ENCODE measurements at places on chromosomes 2 and 18. TPM values are rescaled to one million over a fixed set of nuclear protein-coding genes. Genes with fewer than 3 reads are reported as not detected.

RBM44 gene
- 0.23 TPM for total RNA-seq

DNAH6 gene
- 14.0 TPM for total RNA-seq

- no peaks in the 10 kb centered on the region for H3K36me3 ChIP-seq
- no peak overlapping the region for H3K4me3 ChIP-seq
- H3K4me1 ChIP-seq: no peaks in the 10 kb centered on the region
- H3K27me3 ChIP-seq: no peaks in the 10 kb centered on the region
Measured at GRCh38 chr2:111667001-111667400, 217.0 kb downstream of the ANAPC1 start.

DNA sequence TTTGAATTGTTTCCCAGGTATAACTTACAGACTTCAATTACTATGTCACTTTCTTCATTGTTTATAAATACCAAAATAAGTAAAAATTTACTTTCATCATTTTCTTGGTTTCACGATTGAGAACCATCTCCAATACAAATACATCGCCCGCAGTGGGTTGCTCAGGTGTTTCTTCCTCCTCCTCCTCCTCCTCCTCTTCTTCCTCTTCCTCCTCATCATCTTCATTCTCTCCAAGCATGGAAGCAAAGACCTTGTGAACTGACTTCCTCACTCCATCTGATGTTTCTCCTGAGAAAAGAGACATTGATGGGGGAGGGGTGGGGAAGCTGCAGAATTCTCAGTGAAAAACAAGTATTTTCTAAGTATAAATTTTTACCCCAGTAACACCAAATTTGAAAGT, 6.6 kb downstream of the GTF3C3 start:
- H3K27ac ChIP-seq: no peak overlapping the region
- H3K4me1 ChIP-seq: no peaks in the 10 kb centered on the region
- no peak overlapping the region for H3K4me3 ChIP-seq
- H3K36me3 ChIP-seq: no peaks in the 10 kb centered on the region
- H3K27me3 ChIP-seq: no peaks in the 10 kb centered on the region

DNA sequence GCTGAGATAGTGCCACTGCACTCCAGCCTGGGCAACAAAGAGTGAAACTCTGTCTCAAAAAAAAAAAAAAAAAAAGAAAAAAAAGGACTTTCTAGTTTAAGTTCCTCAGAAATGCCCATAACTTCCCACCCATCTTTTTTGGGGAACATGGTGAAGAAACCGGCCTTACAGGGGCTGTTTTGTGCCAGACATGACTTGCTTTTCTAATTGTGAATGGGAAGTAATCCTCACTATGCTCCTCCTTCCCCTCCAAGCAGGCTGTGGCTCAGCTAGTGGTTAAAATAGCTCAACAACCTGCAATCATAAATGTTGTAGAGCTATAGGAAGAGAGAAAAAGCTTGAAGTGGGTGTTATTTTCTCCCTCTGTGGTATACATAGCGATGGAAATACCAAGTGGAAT, 34.1 kb upstream of the OLA1 start:
- no peak for DNase-seq
- no peaks in the 10 kb centered on the region for H3K36me3 ChIP-seq
- no peaks in the 10 kb centered on the region for H3K4me1 ChIP-seq

DNA sequence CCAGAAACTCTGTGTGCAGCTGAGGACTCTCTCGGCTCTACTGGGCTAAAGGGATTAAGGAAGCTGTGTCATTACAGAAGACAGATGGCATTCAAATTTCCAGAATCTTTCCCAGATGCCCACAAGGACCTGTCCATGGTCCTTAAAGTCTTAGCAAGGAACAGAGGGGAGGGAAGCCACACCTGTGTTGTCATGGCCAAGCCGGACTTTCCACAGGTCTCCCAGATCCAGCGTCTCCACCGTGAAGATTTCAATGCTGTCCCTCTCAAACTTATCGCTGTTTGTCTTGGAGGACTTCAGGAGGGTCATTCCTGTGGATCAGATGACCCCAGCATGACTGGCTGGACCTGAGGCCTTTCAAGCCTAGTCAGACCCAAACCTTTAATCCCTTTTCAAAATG, 114.5 kb downstream of the LOXHD1 start:
- no peaks in the 10 kb centered on the region for H3K4me1 ChIP-seq
- DNase-seq: no peak
- no peak overlapping the region for H3K4me3 ChIP-seq
- no peaks in the 10 kb centered on the region for H3K36me3 ChIP-seq
- no peak overlapping the region for H3K27ac ChIP-seq

Measured in ovary (tissue), 10 donors.